ENCODE measurements at places on chromosomes 13 and 19.

DNA sequence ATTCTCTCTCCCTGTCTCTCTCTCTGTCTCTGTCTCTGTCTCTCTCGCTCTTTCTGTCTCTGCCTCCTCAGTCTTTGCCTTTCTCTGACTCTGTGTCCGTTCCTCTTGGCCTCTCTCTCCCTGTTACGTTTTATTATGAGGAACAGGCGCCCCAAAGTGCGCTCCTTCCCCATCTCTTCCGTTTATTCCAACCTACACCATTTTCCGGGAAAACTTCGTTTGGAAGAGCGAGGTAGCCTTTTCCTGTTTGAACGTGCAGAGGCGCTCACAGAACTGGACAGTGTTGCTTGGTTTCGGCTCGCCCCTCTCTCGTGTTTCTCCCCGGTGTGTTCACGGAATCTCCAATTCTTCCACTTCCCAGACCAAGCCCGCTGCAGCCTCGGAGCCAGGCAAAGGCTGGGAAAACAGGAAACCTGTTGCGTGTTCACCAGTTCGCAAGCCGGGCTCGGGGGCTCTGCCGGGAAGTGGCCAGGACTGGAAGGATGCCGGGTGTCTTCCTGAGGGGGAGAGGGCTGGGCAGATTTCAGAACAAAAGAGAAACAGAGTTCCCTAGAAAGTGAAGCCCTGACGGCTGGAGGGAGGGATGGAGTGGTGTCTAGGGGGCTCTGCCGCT, 605 bp downstream of the TMEM255B start:
- peak; percentile 62 for DNase-seq

GRCh38 chr13:80508031-80508430, 167.1 kb upstream of the SPRY2 start:
- DNase-seq = peak; percentile 37

- DNase-seq = no peak
These were observed at the start of gene GPR18 for GRCh38 chr13:99258210-99258860. GPR18 (minus strand) TSS chr13:99258379; CDS start chr13:99255872, 2,507 bp downstream.

DNA sequence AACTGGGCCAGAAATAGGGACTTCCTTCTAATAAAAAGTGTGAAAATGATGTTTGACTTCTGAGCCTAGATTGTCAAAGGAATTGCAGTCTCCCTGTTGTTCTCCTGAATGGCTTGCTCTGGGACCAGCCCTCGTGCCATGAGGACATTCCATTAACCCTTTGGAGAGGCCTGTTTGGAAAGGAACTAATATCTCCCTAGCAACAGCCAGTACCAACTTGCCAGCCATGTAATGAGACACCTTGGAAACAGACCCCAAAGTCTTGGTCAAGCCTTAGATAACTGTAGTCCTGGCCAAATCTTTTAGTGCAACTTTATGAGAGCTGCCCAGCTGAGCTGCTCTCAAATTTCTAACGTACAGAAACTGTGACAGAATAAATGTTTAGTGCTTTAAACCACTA, 8.2 kb upstream of the SIAH3 start:
- no peak for DNase-seq

- no peak for DNase-seq
These were observed 270.6 kb downstream of the PCDH20 start for GRCh38 chr13:61144834-61145593.

- no peak for DNase-seq
These were observed 9.7 kb downstream of the GPR42 start for GRCh38 chr19:35380450-35381124.

DNA sequence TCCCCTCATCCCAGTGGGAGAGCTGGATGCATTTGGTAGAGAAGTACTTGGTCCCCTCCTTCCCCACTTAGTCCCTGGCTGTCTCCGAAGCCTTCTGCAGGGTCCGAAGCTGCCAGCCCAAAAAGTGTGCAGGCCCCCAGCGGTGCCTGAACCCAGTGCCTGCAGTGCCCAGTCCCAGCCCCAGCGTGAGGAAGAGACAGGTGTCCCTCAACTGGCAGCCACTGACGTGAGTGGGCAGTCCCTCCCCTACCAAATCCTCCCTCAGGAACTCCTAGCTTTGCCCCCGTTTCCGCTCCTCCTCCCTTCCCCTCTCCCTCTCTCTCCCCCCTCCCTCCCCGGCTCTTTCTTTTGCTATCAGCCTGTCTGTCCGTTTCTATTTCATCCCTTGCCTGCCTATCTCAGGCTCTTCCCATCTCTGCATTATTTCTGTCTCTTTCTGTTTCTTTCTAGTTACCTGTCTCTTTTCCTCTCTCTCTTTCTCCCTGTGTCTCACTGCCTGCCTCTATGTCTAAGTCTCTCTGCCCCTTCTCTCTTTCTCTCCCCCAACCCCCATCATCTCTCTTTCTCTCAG, 1.8 kb upstream of the LTBP4 start:
- peak; percentile 49 for DNase-seq

- no peak for DNase-seq
These were observed 351.4 kb downstream of the KCNRG start for GRCh38 chr13:50366488-50367174.

DNA sequence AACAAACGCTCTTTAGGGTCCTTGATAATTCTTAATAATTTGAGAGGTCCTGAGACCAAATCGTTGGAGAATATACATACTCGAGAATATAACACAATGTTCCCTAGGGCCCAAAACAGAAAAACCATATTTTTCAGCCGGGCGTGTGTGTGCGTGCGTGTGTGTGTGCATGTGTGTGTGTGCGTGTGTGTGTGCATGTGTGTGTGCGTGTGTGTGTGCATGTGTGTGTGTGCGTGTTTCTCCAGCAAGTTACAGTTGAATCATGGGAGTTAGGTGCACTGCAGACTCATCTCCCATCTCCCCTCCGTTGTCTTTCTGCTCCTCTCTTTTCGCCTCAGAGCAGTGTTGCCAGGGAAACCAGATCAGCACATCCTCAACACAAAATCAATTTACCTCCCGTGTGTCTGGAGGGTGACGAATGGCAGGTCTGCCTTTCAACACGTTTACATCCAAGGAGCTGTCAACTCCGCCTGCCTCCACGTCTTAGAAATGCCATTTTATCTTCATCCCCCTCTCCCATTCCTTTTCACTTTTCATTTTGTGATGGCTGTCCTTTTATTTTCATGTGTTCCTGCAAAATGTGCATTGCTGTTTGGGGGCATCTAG, 8.3 kb upstream of the PNMA8B start:
- DNase-seq = no peak

DNA sequence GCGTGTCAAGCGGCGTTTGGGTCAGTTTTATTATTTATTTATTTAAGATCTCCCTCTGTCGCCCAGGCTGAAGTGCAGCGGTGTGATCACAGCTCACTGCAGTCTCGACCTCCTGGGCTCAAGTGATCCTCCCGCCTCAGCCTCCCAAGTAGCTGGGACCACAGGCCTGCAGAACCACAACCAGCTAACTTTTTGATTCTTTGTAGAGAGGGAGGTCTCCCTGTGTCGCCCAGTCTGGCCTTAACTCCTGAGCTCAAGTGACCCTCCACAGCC, 713 bp downstream of the MRPS12 start:
- DNase-seq = no peak

GRCh38 chr19:43735957-43736356, 18.8 kb downstream of the SMG9 start:
- DNase-seq = no peak

- DNase-seq = peak; percentile 93
These were observed 122.1 kb downstream of the COG6 start for GRCh38 chr13:39777527-39778061.

DNA sequence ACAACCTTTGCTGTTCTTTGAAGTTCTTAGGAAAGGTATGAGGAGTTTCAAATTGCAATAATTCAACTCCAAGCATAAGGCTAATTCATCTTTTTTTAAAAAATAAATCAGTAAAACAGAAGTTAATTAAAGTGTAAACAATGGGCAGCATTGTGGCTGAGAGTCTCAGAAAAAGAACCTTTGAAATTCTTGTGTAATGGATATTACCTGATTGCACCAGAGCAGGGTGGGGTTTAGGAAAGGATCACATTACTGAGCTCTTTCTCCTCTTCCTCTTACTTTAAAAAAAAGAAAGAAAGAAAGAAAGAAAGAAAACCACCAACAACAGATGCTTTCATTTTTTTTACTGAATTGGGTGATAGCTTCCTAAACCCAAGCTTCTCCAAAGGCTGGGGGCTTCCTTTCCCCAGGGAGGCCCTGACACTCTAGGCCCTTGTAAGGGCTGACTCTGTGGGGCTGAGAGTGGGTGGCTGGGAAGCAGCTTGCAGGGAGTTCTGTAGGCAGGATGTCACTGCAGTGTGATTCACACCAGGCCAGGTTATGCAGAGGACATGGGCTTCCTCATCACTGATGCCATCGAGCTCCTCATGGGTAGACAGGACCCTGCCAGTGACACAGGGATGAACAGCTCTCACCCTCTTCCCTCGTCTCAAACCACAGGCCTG, 564.5 kb downstream of the FGF9 start:
- DNase-seq = no peak

- DNase-seq = no peak
These were observed 8.8 kb downstream of the PPP1R13L start for GRCh38 chr19:45395821-45396617.

GRCh38 chr13:43786766-43787517, at the start of gene ENOX1:
ENOX1 (minus strand) TSS chr13:43786972.
- peak; percentile 72 for DNase-seq

GRCh38 chr19:7818806-7819205, 11.2 kb upstream of the EVI5L start:
- no peak for DNase-seq

GRCh38 chr19:55273978-55274707, 5.8 kb downstream of the HSPBP1 start:
- DNase-seq = no peak

GRCh38 chr19:16325161-16325527, 518 bp downstream of the KLF2 start:
- DNase-seq = peak; percentile 56

DNA sequence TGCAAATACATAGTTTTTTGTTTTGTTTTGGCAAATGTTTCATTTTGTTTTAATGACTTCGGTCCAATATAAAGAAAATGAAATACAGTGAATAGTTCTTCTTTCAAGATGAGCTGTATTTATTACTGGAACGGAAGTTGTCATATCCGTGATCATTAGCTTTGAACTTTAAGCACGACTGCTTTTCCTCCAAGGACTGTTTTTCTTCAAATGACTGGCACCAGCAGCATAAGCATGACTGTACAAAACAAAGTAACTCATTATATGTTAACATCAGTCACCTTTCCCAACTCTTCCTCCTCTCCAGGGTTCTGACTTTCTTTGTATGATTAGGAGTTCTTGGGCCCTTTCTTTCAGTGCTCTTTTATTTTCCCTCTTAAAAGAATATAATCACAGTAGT, 20.5 kb downstream of the EDNRB start:
- DNase-seq = no peak

GRCh38 chr19:18161636-18162002, 8.7 kb downstream of the PIK3R2 start:
- no peak for DNase-seq

DNA sequence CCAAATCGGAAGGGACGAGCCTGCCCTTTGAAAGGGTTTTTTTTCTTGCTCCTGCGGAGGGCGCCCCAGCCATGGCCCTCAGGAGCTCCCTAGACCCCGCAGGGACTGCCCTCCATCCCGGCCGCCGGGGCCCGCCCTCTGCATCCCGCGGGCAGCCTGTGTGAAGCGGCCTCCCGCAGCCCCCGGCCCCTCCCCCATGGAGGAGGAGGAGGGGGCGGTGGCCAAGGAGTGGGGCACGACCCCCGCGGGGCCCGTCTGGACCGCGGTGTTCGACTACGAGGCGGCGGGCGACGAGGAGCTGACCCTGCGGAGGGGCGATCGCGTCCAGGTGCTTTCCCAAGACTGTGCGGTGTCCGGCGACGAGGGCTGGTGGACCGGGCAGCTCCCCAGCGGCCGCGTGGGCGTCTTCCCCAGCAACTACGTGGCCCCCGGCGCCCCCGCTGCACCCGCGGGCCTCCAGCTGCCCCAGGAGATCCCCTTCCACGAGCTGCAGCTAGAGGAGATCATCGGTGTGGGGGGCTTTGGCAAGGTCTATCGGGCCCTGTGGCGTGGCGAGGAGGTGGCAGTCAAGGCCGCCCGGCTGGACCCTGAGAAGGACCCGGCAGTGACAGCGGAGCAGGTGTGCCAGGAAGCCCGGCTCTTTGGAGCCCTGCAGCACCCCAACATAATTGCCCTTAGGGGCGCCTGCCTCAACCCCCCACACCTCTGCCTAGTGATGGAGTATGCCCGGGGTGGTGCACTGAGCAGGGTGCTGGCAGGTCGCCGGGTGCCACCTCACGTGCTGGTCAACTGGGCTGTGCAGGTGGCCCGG, 815 bp downstream of the MAP3K10 start:
- peak; percentile 59 for DNase-seq

- DNase-seq = no peak
These were observed 5.7 kb downstream of the FGF9 start for GRCh38 chr13:21676611-21677021.

GRCh38 chr13:110944121-110944967, 29.5 kb upstream of the ANKRD10 start:
- peak; percentile 83 for DNase-seq

DNA sequence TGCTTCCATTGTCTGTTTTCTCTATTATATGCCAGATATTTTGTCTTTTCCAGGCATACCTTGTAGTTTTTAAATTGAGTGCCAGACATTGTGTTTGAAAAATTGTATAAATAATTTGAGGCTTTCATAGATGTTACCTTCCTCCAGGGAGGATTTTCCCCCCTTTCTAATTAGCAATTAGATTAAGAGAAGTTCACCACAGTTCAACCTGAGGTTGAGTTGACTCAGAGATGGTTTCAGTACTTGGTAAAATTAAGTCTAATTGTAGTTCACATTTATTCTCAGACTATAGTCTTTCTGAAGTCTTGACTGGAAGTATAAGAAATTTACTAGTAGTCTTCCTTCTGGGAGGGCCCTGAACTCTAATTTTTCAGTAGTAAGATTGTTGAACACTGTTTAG, 104.1 kb upstream of the SCEL start:
- no peak for DNase-seq

DNA sequence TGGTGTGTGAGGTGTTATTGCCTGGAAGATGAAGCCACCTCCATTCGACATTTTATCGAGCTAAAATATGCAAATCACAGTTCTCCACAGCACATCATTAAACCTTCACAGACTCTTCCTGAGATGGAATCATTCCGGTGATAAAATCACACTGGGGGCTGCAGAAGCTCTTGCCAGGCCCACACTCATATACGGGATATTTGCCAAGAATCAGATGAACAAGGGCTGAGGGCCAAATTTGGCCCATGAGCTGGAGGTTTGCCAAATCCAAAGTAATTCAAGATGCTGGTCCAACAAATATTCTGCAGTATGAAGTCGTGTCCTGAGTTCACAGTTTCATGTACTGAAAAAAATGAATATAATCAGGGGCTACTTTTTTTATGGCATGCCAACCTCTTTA, 16.7 kb upstream of the RXFP2 start:
- DNase-seq = peak; percentile 56

- no peak for DNase-seq
These were observed 980.4 kb downstream of the SLITRK5 start for GRCh38 chr13:88651531-88651930.

GRCh38 chr19:18542941-18543813, at the start of gene FKBP8:
FKBP8 (minus strand) TSS chr19:18543573; CDS start chr19:18541970, 1,603 bp downstream.
- peak; percentile 80 for DNase-seq

GRCh38 chr19:16367261-16367683, 42.6 kb downstream of the KLF2 start:
- no peak for DNase-seq

DNA sequence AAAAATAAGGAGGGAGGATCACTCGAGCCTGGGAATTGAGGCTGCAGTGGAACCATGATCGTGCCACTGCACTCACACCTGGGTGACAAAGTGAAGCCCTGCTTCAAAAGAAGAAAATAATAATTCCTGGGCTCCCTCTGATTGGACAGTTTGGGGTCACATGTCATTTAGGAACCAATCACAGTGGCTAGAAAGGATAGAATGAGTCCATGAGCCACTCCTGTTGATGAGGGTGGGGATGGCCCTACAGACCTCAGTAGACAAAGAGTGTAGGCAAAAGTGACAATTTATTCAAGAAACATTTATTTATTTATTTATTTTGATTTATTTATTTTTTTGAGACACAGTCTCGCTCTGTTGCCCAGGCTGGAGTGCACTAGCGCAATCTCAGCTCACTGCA, 26.8 kb upstream of the ADGRE5 start:
- no peak for DNase-seq

Measured in foreskin fibroblast (primary cell).